ENCODE measurements at places on chromosomes 11 and 22.

DNA sequence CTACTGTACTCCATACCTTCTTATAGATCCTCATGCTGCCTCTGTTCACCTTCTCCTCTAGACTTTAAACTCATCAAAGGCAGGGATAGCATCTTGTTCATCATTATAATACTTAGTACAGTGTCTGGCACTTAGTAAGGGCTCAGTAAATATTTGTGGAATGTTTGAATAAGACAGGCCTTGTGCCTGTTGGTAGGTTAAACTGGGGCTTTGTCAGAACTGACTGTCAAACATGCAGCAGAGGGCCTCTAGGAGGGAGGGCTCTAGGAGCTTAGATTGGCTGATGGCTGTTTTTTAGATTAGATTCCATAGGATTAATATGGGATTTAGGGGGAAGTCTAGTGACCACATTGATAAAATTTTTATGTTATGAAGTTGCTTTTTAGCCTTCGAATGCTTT, 70.8 kb downstream of the RNF169 start:
- DNase-seq, result no peak

GRCh38 chr22:39242595-39243438, 2.0 kb downstream of the PDGFB start:
- peak; percentile 79 for DNase-seq

GRCh38 chr11:125441648-125442410, 54.2 kb downstream of the FEZ1 start:
- no peak for DNase-seq

- DNase-seq, result no peak
Measured at GRCh38 chr22:17247832-17248231, 28.6 kb upstream of the ADA2 start.

DNA sequence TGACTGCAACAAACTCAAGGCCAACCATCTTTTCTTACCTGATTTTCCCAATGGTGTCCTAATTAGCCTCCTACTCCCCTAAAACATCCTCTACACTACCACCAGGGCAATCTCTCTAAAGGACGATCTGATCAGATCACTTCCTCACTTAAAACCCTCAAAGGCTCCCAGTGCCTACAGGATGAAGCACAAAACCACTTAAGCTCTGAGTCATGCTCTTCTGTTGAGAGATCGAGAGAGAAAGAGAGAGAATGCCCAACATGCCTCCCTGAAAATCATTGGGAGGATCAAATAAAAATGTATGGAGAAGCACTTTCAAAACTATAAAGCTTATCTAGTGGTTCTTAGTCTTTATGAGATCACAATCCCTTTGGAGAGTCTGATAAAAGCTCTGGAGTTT, 171.1 kb downstream of the CADM1 start:
- no peak for DNase-seq

DNA sequence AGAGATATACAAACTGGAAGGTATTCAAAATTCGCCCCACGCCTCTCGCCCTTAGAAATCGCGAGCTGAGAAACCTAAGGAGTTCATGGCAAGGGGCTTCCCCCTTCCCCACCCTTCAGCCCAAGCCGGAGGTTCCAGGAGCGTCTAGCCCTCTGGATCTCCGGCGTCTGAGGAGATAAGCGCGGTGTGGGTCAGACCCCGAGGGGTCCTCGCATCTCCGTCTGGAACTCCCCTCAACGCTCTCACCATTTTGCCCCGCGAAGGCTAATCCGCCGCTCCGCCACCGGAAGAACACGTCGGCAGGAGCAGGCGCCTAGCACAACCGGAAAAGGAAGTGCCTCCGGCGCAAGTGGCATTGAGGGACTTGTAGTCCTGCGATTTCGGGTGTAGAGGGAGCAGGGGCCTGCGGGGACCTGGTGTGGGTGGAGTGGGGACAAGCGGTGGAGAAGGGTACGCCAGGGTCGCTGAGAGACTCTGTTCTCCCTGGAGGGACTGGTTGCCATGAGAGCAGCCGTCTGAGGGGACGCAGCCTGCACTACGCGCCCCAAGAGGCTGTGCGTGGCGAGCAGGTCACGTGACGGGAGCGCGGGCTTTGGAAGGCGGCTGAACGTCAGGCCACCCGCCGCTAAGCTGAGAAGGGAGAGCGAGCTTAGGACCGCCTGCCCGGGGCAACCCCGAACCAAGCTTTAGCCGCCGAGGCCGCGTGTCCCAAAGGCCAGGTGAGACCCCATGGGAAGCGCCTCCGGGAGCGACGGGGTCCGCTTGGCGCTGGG, at the start of the genes FEN1 and TMEM258:
TSS of gene FEN1 (plus strand) at position 602 of the 773 bp plus-strand sequence. CDS start 2,451 bp downstream, outside the sequence.
TSS of gene TMEM258 (minus strand) at position 290 of the 773 bp plus-strand sequence. CDS start at position 249, 41 bp downstream.
- DNase-seq, result peak; percentile 97

- no peak for DNase-seq
Measured at GRCh38 chr22:44876921-44877320, 124.5 kb downstream of the ARHGAP8 start.

All from kidney (tissue), 22 donors.